ENCODE measurements at places on chromosomes 5 and 9.

- no peak for DNase-seq
Measured at GRCh38 chr5:126455728-126456127, 32.5 kb downstream of the GRAMD2B start.

DNA sequence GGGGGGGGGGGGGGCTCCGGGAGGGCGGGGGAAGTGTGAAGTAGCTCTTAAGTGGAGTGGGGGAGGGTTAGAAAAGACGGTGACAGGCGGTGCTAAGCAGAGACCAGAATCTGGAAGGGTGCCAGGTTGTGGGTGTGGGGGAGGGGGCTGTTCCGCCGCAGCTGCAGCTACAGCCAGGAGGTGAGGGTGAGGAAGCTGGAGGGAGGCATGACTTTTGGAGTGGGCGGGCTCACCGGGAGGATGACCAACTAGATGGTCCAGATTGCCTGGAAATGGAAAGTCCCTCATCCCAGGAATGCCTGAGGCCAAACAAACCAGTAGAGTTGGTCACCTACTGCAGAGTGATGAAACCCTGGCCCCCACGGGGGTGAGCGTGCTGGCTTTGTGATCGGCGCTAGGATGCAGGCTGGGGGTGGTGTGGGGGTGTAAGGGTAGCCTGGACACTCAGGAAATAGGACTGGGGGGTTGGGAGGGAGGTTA, 158.1 kb upstream of the SHB start:
- DNase-seq: no peak

DNA sequence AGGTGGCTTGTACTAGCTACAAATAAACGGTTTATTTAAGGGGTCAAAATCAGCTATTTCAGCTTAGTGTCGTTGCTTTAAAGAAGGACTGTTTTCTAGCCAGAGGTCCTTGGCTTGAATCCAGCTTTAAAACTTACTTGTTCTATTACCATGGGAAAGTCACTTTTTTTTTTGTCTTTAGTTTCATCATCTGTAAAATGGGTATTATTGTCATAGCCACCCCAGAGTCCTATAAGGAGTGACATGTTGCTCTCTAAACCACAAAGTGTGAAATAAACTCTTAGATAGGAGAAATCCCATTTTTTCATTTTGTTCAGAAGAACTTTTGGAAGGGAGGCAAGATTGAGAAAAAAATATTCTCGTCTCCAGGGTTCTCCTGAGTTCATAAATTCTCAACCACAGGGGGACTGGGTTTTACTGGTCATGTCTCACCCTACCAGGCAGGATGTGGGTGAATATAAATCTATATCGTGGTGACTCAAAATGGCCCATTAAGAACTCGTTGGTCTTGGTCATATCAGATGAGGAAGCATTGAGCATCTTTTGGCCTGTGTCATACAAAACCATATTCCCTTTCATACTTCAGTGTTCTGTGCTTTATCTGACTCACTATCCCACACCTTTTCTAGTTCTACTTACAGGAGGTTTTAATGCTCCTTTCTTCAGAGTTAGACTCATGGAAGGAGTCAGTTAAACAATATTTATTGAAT, 202.7 kb upstream of the NR3C1 start:
- no peak for DNase-seq

DNA sequence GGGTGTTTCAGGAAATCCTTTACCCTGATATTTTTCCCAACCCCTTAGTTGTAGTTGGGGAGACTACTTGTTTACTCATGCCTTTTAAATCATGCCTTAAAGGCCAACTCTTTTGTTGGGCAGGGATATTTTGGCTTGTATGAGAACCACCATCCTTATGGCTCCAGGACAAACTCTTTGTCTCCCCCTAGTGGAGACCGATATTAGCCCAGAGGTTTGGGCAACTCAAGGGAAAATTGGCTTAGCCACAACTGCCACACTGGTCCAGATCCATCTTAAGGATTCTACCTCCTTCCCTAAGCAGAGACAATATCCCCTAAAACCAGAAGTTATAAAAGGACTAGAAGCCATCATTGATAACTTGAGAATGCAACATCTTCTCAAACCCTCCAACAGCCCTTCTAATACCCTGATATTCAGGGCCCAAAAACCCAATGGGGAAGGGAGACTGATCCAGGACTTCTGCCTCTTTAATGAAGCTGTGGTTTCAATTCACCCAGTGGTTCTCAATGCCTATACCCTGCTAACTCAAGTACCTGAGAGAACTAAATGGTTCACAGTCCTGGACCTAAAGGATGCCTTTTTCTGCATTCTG, 100.9 kb upstream of the HCN1 start:
- no peak for DNase-seq

DNA sequence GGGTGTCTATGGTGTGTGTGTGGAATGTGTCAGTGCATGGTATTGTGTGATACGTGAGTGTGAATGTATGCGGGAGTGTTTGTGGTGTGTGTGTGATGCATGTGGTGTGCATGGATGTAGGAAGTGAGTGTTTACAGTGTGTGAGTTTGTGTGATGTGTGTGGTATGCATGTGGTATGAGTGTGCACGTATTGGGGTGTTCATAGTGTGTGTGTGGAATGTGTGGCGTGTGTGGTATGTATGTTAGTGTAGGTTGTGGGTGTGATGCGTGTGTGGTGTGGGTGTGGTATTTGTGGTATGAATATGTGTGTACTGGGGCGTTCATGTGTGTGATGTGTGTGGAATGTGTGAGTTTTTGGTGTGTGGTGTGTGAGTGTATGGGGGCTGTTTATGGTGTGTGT, 40.1 kb upstream of the BICD2 start:
- no peak for DNase-seq

DNA sequence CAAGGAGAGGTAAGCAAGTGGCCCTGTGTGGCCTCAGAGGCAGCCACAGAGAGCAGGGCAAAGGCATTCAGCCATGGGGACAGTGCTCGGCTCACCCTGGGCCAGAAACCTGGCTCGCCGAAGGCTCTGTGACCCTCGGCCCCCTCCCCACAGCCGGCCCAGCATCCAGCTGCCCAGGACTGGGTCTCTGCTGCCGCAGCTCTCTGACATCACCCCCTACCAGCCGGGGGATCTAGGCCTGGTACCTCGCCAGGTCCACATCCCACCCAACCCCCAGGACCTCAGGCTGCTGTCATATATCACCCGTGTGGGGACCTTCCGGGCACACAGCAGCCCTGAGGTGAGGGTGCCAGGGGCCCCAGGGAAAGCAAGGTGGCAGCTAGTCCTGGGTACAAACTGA, 2.6 kb downstream of the PTRH1 start:
- no peak for DNase-seq

GRCh38 chr5:56269216-56269927, 36.2 kb upstream of the ANKRD55 start:
- no peak for DNase-seq

DNA sequence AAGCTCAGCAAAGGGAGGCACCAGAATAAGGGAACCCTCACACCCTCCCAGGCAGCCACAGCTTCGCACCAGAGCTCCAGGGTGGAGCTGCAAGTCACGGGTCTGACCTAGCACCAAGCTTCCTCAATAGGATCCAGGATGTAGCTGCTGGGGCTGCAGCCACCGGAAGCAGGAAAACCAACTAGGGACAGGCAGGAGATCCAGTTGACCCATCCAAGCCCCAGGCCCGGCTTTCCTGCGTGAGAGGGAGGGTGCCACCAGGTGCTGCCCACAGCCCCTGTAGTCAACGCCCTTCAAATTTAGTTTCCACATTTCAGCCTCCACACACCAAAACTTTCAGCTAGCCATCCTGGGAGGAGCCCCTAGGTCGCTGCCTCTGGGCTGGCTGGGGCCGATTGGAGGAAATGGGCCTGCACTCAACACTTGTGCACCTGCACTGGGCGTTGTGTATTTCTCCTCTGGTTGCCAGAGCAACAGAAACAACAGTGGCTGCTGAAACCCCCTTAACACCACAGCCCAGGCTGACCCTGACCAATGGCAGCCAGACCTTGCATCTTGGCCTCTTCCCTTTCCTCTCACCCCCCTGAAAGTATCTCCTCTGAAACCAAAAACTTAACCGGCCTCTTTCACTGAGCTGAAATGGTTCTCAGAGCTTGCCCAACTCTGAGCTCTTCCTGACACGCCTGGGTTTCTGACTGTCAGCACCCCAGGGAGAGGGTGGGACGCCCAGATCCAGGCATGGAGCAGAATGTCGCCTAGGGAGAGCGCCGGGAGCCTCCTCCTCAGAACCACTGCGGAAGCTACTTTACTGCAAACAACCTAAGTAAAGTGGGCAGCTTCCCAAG, 226.5 kb upstream of the MAP3K1 start:
- no peak for DNase-seq

GRCh38 chr5:172793577-172794488, 22.8 kb upstream of the DUSP1 start:
- DNase-seq: no peak

- DNase-seq: no peak
Measured at GRCh38 chr5:119752921-119753886, 123.8 kb downstream of the FAM170A start.

DNA sequence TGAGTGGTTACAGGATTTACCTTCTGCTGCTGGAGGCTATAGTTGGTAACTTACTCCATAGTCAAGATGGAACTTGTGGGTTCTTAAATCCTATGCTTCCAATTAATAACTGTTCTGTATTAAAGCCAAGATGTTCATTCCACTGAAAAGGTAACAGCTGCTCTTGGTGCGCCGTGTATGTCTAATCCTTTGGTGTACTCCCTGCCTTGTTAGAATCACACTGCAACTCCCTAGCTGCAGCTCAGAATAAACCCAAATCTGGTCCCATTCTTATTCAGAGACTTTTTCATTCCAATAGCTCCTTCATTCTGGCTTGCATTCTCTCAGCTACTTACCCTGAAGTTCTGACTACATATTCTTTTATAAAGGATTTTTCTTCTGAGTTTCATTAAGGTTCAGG, 1355.5 kb downstream of the MAT2B start:
- no peak for DNase-seq

DNA sequence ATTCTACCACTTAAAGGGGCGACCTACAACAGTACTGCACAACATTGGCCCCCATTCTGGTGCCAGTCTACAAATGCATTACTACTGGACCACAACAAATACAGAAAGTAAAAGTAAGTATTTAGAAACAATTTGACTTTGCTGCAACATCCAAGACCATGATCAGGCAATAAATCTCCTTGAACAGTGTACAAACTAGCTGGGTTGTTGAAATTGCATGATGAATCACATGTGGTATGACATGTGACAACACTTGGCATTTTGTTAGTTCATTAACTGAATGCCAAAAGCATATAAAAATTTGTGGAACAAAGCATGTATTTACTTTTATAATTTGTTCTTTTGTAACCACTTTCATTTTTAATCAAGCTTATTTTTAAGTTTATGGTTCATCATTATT, 270.5 kb downstream of the NFIB start:
- DNase-seq: no peak

GRCh38 chr5:168162464-168162863, 129.0 kb upstream of the WWC1 start:
- DNase-seq: no peak

DNA sequence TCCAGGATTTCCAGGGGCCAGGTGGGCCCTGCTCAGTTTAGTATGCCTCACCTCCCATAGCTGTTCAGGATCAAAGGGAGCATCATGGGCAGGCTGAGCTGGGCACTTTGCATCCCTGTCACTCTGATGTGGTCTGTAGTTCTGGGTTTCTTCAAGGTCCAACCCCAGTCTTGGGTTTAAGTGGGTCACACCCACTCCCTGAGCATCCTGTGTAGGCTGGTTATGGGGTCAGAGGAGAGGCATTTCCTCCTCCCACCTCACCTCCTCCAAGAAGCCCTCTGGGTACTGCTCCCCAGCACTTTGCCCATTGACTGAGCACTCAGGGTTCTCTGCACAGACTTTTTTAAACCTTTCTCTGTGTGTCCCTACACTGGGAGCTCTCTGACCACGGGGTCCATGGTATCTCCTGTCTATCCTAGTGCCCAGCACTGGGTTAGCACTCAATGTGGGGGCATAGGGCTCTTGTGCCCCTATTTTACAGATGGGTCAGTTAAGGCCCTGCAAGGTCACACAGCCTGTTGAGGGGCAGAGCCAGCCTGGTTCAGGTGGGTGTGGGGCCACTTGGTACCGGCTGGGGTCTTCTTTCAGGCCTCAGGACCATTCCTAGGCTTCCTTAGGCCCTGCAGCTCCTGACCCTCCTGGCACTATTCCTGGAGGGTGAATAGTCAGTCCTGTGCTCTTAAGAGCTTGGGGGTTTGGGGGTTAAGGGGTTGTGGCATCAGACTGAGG, 19.0 kb downstream of the CXXC5 start:
- DNase-seq: no peak
